ENCODE measurements at places on chromosomes 12 and 14. TPM values are rescaled to one million over a fixed set of nuclear protein-coding genes. Genes with fewer than 3 reads are reported as not detected.

DNA sequence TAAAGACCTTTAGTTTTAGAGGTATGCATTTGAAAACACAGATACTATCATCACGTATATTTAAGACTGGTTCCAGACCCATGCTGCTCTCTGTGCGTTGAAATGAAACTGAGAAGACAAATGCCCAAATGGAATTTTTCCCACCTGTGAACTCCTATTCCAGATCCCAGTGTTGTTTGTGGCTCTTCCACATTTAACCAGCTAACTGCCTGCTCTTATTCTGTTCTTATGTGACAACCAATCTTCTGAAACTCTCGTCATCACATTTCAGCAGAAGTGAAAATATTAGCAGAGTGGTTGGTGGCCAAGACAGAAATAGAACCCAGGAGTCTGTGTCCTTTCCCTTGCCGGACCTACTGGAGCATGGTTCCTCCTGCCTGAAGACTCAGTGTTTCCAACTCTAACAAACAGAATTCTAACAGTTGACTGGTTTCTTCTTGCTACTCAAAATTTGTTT is 460.2 kb downstream of the RAD51B start:
- H3K4me3 ChIP-seq = no peak overlapping the region
- no peak overlapping the region for H3K27ac ChIP-seq
- peaks cover 3% of the 10 kb centered on the region for H3K4me1 ChIP-seq
- H3K36me3 ChIP-seq = no peaks in the 10 kb centered on the region

DNA sequence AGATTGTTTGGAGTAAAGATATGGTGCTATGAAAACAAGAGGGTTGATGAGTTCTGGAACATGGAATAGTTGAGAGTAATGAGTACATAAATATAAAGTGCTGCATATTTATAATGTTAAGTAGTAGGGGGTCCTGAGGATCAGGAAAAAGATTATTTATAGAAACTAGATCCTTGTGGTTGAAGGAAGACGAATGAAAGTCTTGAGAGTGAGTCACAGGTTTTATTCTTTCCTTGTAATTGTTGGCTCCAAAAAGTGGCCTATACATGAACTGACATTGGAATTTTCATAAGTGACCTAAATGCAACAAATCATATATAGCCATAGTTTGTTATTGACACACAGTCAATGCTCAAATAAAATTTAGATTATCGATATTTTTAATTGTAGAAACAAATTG is 440.4 kb upstream of the PRICKLE1 start:
- no peaks in the 10 kb centered on the region for H3K27me3 ChIP-seq
- H3K4me3 ChIP-seq = no peak overlapping the region
- no peak for DNase-seq
- no peak overlapping the region for H3K27ac ChIP-seq

- no peak overlapping the region for H3K4me3 ChIP-seq
- no peaks in the 10 kb centered on the region for H3K27me3 ChIP-seq
- H3K27ac ChIP-seq = no peak overlapping the region
- H3K4me1 ChIP-seq = no peaks in the 10 kb centered on the region
- no peak for DNase-seq
- peaks cover 6% of the 10 kb centered on the region for H3K36me3 ChIP-seq
Observed at GRCh38 chr12:112443916-112444315, 25.2 kb downstream of the PTPN11 start.

DNA sequence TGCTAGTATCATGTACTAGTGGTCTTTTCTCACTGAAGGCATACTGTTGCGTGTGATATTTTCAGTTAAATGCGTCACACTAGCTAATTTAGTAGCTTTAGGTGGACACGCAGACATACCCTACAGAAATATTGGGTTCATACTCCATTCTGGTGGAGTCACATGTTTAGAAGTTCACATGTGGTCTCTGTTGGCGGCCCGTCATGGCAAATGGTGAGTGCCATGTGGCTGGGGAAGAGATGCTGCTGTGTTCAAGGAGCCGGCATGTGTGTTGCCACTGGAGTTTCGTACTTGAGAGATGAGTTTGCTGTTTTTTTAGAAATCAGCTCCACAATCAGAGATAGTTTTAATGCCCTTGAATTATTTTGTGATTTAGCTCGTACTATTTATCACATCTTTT is 454.6 kb downstream of the PCNX1 start:
- no peak overlapping the region for H3K27ac ChIP-seq
- no peaks in the 10 kb centered on the region for H3K27me3 ChIP-seq
- H3K36me3 ChIP-seq = no peaks in the 10 kb centered on the region

DNA sequence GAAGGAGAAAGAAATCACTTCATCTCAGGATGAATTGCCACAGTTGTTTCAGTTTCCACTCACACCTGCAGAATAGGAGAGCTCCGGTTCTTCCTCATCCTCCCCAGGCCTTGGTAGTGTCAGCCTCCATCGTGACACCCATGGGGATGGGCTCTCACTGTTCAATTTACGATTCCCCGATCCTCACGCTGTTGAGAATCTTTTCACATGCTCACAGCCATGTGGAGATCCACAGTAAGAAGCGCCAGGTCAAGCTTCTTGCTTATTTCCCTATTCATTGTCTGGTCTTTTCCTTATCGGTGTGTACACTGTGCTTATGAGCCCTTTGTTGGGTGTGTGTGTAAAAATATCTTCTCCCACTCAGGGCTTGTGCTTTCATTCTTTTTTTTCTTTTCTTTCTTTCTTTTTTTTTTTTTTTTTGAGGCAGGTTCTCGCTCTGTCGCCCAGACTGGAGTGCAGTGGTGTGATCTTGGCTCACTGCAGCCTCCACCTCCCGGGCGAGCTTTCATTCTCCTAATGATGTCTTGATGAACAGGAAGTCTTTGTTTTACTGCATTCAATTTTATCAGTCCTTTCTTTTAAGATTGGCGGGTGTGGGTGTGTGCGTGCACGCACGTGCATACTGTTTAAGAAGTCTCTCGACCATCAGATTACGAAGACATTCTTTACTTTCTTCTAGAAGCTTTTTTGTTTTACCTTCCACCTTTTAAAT is 21.5 kb downstream of the RIN3 start:
- H3K4me3 ChIP-seq = no peak overlapping the region
- H3K36me3 ChIP-seq = no peaks in the 10 kb centered on the region
- DNase-seq = no peak
- H3K27me3 ChIP-seq = no peaks in the 10 kb centered on the region
- H3K27ac ChIP-seq = no peak overlapping the region

DNA sequence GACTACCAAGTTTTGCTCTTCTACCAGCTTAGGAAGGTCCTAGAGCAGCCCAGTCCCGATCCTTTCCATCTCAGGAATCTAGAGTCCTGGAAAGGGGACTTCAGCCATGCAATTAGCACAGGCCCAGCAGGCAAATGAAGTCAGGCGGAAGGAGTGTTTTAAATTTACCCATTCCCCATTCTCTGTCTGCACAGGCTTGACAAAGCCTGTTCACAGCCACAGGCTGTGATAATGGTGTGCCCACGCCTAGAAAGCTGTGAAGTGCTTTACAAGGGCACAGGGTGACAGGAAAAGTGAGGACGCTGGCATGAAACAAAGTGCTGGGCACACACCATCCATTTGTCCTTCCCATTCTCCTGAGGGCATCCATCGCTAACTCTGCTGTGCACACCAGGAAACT is 79.0 kb downstream of the PITPNM2 start:
- no peak overlapping the region for H3K27ac ChIP-seq
- no peaks in the 10 kb centered on the region for H3K4me1 ChIP-seq
- no peak overlapping the region for H3K4me3 ChIP-seq
- no peaks in the 10 kb centered on the region for H3K27me3 ChIP-seq

DNA sequence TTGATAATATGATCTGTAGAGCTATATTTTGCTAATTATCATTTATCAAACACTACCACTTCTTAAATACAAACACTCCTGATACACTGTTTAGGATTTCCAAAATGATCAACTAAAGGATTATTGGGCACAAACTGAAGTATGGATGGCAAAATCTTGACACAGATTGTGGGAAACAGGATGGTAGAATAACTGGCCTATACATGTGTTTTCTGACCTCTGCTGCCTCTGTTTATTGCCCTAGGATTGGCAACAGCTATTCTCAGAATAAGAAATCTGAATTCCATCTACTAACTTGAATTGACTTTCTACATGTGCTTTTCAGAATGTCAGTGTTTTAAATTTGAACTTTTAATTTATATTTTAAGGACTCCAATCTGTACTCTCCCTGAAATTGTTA is 209.1 kb downstream of the MED13L start:
- H3K4me3 ChIP-seq = no peak overlapping the region
- H3K36me3 ChIP-seq = no peaks in the 10 kb centered on the region

DNA sequence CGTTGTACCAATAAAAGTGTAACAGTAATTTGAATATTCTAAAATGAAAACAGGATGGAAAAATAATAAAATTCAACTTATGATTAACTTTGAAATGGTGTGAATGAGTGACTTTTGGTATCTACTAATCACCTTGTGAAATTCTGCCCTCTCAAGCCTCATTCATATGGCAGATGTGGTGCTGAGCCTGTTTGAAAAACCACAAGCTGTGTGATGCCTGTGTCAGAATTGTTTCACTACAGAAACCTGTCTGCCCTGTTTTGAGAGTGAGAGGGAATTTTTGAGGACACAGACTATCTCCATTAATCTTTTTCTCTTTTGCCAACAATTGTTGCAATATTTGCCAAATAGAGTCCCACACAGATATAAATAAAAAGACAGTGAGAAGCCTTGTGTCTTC is 3.9 kb upstream of the RNU6-7 start:
- H3K36me3 ChIP-seq = no peaks in the 10 kb centered on the region
- no peak for DNase-seq
- H3K4me3 ChIP-seq = no peak overlapping the region
- H3K4me1 ChIP-seq = no peaks in the 10 kb centered on the region

GRCh38 chr12:103317220-103317619 is 178.5 kb downstream of the C12orf42 start:
- H3K4me3 ChIP-seq = no peak overlapping the region
- DNase-seq = no peak
- no peaks in the 10 kb centered on the region for H3K27me3 ChIP-seq

DNA sequence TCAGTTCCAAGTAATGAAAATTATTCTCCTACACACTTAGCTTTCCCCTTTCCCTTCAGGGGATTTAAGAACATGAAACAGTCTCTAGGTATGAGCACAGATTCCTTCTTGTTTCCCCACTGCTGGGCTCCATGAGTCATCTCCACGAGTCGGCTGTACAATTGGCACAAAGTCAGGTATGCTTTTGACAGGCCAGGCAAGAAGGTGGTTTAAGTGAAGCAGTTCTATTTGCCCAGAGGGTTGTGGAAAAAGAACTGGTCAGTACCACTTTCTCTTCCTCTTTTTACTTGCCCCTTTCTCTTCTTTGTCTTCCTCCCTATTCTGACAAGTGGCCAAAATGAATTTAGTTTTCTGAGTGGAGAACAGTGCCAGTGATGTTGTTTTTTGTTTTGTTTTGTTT is 16.3 kb downstream of the DYNC1H1 start:
- no peaks in the 10 kb centered on the region for H3K4me1 ChIP-seq
- peaks cover 54% of the 10 kb centered on the region for H3K36me3 ChIP-seq
- H3K27me3 ChIP-seq = no peaks in the 10 kb centered on the region
- H3K4me3 ChIP-seq = no peak overlapping the region

- H3K36me3 ChIP-seq = no peaks in the 10 kb centered on the region
- H3K4me1 ChIP-seq = peaks cover 24% of the 10 kb centered on the region
- no peak overlapping the region for H3K4me3 ChIP-seq
- H3K27ac ChIP-seq = no peak overlapping the region
- no peaks in the 10 kb centered on the region for H3K27me3 ChIP-seq
- no peak for DNase-seq
Observed at GRCh38 chr12:11716794-11717518, 67.5 kb downstream of the ETV6 start.

DNA sequence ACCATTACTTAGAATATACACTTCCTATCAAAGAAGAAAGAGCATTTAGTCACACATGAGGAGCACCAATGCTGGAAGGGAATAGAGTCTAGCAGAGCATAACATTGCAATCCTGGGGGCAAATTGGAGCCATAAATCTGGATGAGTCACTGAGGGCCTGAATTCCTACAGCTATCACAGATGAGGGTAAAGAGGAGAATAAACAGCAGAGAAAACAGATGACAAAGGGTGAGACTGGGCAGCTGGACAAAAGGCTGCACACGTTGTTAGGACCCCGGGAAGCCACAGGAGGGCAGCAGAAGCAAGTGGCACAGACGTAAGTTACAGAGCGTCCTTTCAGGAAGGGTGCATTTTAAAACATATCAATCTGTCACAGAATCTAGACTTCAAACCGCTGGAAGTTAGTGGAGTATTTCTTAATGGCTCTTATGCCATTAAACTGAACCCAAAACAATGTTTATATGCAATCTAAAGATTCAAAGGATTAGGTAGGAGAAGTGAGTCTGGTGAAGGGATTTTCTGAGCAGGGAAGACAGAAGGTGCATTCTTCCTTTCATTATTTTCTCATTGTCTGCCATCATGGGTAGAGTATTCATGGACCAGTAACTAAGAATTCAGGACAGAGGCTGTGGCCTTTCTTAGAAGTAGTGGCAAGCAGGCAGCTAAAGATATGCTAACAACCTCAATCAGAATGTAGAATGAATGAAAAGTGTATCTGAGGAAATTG is 159.8 kb upstream of the DAAM1 start:
- no peak overlapping the region for H3K27ac ChIP-seq
- DNase-seq = peak; percentile 71
- no peaks in the 10 kb centered on the region for H3K27me3 ChIP-seq
- no peak overlapping the region for H3K4me3 ChIP-seq
- H3K4me1 ChIP-seq = peaks cover 5% of the 10 kb centered on the region

- H3K4me1 ChIP-seq = no peaks in the 10 kb centered on the region
- no peak overlapping the region for H3K4me3 ChIP-seq
- no peak overlapping the region for H3K27ac ChIP-seq
- no peak for DNase-seq
- H3K36me3 ChIP-seq = no peaks in the 10 kb centered on the region
Observed at GRCh38 chr14:101064121-101064661, 160.7 kb upstream of the RTL1 start.

DNA sequence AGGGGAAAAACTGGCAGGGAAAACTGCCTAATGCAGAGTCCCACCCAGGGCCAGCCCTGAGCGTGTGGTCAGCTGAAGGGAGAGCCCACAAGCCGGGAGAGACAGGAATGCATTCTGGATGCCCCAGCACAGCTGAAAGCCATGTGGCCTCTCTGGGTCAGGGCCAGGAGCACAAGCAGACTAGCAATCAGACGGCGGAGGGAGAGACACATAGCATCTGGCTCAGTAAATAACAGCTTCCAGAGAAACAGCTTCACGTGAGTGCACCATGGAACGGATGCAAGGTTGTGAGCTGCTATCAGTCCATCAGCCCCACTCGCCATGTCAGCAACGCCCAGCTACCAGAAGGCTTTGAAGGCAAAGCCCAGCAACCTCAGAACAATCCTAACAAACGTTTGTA is 28.2 kb upstream of the TMEM106C start:
- no peak overlapping the region for H3K27ac ChIP-seq
- H3K4me3 ChIP-seq = no peak overlapping the region
- no peaks in the 10 kb centered on the region for H3K36me3 ChIP-seq
- no peak for DNase-seq

GRCh38 chr12:29698756-29699155 is 85.0 kb downstream of the TMTC1 start:
- H3K4me1 ChIP-seq = peaks cover 13% of the 10 kb centered on the region
- no peaks in the 10 kb centered on the region for H3K36me3 ChIP-seq
- H3K27me3 ChIP-seq = no peaks in the 10 kb centered on the region
- H3K27ac ChIP-seq = no peak overlapping the region
- DNase-seq = peak; percentile 54

The PPM1A gene
- 42.8 TPM for total RNA-seq

The PLCZ1 gene
- total RNA-seq = not detected

The HPD gene
- total RNA-seq = not detected

The GDF3 gene
- 19.3 TPM for total RNA-seq

The GPHN gene
- total RNA-seq = 13.7 TPM

The FBLN5 gene
- total RNA-seq = 4.9 TPM

The FAR2 gene
- total RNA-seq = 25.9 TPM

The LALBA gene
- total RNA-seq = not detected

The FOXN4 gene
- total RNA-seq = 0.35 TPM

The PRKD1 gene
- 9.7 TPM for total RNA-seq
